AML-193 (cell line): ENCODE measurements at places on chromosomes 7 and 10.

DNA sequence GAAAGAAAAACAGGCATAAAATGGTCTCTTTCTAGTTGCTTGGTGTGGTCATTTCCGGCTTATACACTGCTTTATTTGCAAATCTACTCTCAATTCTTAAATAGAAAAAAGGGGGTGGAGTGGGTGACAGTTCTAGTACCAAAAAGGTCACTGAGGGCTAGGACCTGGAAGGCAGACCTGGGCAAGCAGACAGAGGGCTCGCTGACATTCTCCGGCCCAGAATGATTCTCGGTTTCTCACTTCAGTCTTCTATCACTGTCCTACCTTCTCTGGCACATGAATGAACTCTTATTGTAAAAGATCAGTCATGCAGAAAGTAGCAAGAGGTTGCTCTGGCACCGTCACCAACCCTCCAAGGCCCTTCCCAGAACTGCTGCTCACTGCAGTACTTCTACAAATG, 54.0 kb downstream of the MALSU1 start:
- no peak for DNase-seq

- DNase-seq: no peak
Measured at GRCh38 chr10:97774811-97775294, 3.1 kb upstream of the SFRP5 start.

GRCh38 chr10:10855151-10855581, 162.5 kb upstream of the CELF2 start:
- DNase-seq: no peak

- DNase-seq: no peak
Measured at GRCh38 chr10:46551701-46552525, 4.5 kb downstream of the GPRIN2 start.

DNA sequence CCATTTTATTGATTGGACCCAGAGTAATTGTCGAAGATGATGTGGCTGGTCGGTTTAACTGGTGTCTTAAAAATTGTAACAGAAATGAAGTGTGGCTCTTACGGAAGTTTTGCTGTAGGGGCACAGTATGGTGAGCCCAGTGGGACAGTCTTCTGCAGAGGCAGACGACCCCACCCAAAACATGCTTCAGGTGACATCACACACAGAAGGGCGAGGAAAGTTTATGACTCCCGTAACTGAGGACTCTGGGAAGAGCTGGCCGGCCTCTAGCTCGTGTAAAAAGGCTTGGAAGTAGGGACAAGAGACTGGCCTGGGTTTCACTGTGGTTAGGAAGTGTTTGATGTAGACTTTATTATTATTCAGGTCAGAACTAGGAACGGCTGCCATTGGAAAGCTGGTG, 73.3 kb downstream of the HTR5A start:
- DNase-seq: no peak

DNA sequence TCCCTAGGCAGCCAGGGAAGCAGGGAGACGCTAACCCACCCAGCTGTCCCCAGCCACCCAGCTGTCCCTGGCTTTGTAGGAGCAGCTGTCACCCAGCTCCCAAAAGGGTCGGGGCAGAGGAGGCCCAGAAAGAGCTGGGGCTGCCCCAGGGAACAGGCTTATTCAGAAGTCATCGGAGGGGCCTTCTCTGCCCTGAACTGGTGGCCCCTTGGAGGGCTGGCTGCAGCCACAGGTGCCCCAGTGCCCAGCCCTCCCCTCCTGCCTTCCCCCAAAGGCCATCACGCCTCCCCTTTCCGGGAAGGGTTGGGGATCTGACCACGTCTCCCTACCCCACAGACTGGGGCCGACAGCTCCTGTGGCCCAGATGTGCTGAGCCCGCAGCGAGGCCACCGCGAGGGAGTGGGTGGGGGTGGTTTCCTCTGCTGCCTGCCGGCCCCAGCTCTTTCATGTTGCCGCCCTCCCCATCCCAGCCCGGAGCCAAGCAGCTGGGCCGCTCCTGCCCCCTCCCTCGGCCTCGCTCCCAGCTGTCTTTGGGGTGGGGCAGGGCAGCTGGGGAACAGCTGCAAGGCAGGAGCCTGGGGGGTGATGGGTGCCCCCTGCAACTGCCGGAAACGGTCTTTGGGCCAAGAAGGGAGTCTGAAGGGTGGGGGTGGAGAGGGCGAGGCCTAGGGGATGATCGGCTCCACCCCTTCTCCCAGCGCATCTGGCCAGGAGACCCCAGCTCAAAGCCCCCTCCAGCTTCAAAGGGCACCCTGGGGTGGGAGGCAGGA, 16.8 kb downstream of the TRIM8 start:
- no peak for DNase-seq

- DNase-seq: peak; percentile 69
Measured at GRCh38 chr7:117127585-117128168, 174.4 kb downstream of the ST7 start.

- DNase-seq: peak; percentile 82
Measured at GRCh38 chr10:91908337-91909116, 759 bp downstream of the FGFBP3 start.

GRCh38 chr10:28738200-28738599, 60.9 kb downstream of the BAMBI start:
- DNase-seq: no peak

GRCh38 chr7:46490406-46490805, 569.3 kb upstream of the IGFBP3 start:
- DNase-seq: no peak

DNA sequence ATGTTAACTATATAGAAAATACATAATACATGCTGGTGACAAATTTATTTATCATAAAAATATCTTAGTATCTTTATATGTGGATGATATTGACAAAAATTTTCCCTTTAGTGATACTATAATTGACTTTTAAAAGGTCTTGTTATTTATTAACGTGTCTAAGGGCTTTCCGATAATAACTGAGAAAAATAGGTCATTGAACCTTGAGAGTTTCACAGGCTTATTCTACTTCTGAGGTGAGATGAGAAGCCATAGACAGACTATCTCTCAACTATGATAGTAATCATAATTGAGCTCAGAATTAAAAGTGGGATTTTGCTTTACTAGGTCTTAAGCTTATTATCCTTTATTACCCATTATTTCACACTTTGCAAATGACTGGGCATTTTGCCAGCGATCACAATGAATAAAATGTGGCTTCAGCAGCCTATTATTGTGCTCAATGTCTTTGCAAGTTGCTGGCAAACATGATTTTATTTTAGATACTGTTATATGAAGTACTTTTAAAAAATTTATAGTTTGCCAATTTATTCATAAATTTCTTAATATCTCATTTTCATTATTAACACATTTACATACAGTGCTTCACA, 574.5 kb downstream of the ZWINT start:
- DNase-seq: no peak

DNA sequence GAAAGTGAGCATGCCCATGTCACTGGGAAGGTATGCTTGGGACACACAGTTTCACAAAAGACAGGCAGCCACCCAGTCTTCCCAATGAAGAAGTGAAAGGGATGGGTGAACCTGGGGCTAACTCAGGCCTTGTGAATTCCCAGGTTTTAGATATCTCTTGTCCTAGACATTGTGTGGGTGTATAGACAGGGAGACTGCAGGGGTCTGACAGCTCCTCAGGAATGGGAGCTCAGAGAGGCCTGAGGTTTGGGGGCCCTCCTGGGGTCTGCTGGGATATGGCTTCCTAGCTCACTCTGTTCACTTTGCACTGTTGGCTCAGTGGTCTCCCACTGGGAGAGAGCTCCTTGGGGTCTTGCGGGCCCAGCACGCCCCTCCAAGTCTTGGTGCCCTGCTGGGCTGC, 47.0 kb downstream of the WDFY4 start:
- DNase-seq: no peak

GRCh38 chr10:47092831-47093230, 181.6 kb downstream of the PTPN20 start:
- no peak for DNase-seq

GRCh38 chr10:122618461-122619165, 58.1 kb downstream of the DMBT1 start:
- no peak for DNase-seq

GRCh38 chr10:2670864-2671263, 396.5 kb upstream of the PFKP start:
- DNase-seq: no peak

- DNase-seq: no peak
Measured at GRCh38 chr7:132840199-132840598, 241.7 kb downstream of the CHCHD3 start.

DNA sequence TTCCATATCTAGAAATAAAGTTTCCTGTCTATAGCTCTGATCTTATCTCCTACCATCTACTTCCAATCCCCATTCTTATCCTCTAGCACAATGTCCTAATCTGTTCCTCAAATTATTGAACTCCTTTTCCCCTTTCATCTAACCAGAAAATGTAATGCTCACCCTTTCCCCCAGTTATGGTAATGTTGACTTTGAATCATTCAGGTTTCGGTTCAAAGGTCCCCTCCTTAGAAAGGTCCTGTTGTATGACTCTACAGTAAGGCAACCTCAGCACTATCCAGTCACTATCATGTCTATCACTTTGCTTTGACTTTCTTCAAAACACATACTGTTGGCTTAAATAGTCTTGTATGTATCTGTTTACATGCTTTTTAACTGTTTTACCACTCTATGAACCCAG, 264.2 kb upstream of the PCDH15 start:
- no peak for DNase-seq

DNA sequence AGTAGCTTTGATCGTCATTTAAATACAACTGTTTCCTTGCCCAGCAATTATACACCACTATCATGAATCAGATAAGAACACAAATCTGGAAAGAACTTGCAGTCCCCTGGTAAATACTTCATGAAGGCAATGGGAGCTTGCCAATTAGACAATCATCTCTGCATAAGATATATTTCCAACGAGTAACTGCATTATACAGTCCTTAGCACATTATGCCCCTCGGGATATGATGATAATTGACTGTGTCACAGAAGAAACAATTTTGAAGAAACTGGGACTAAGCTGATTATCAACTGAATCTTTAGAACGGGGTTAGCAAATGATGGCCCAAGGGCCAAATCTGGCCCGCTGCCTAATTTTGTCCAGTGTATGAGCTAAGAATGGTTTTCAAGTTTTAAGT, 155.7 kb downstream of the TRIL start:
- no peak for DNase-seq

GRCh38 chr7:110590415-110590814, 500.5 kb upstream of the LRRN3 start:
- DNase-seq: no peak

DNA sequence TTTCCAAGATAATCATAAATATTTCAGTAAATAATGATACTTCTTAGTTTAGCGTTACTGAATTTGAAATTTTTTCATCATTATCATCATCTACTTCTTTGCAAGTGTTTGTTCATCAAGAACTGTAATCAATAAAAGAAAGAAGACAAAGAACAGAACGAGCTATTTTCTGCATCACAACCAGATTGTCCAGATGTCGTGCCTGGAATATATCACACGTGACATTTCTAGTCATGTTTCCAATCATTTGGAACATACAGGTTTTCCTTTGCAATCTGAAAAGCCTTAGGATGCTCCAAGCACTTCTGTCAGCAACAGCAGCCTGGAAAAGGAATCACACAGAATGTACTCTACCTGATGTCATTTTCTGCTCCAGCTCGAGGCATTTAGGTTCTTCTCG, 107.4 kb downstream of the FAM107B start:
- no peak for DNase-seq

DNA sequence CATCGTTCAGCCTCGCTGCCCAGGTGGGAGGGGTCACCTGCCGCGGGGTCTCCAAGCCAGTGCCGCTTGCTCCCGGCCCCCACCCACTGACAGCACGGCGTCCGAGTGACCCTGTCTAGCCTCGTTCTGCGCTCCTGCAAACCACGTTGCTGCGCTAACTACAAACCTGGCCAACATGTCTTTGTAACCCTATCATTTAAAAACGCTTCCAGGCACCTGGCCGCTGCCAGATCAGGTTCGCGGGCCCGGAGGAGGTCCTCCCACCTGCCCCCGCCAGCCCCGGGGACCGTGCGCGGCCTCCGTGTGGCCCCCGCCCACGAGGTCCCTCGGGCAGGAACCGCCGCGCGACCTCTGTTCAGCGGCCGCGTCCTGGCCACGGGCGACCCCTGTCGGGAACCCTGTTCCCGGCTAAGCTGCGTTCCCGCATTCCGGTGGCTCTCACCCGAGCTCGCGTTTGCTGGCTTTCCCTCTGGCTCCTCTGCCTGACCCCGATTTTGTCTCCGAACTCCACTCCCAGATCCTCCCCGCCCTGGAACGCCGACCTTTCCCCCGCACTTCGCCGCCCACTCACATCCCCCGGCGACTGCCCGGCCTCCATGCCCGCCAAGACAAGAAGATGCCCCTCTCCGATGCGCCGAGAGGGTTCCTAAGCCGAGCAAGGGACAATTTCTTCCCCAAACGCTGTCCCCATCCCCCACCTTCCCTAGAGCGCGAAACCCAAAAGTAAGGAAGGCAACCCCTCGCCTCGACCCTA, 2.4 kb downstream of the SFMBT2 start:
- DNase-seq: peak; percentile 40

DNA sequence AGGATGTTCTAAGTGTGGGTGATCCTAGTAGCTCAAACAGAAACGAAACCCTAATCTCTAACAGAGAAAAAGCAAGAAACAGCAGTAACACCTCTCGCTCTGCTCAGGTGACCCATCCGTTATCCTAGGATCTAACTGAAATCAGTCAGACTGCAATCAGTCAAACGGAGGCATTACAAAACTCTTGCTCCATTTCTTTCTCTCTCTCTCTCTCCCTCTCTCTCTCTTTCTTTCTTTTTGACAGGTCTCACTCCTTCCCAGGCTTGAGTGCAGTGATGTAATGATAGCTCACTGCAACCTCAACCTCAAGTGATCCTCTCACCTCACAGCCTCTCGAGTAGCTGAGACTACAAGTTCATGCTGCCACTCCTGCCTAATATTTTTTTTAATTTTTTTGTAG, 1283.5 kb upstream of the CELF2 start:
- no peak for DNase-seq

DNA sequence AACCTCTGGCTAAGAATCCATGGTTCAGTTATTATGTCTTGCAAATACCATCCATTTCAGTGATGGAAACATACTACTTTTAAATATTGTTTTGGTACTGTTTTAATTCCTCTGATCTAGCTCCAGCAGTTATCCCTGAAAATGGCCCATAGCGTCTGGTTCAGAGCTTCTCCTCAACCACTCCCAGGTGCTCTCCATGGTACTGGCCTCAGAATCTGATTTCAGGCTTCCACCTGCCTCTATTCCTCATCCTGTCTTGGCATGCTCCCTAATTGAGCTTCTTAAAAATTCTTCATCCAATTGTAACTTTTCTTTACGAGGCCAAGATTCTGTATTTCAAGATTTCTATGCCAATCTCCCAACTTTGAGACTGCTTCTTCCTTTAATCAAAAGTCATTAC, 236.3 kb downstream of the HTR7 start:
- no peak for DNase-seq

- no peak for DNase-seq
Measured at GRCh38 chr7:13933536-13933935, 55.9 kb downstream of the ETV1 start.

- no peak for DNase-seq
Measured at GRCh38 chr7:37061849-37062559, 337.7 kb upstream of the AOAH start.
